Neuronal stem cell (in vitro differentiated cells): ENCODE measurements at places on chromosomes 16 and 17.

DNA sequence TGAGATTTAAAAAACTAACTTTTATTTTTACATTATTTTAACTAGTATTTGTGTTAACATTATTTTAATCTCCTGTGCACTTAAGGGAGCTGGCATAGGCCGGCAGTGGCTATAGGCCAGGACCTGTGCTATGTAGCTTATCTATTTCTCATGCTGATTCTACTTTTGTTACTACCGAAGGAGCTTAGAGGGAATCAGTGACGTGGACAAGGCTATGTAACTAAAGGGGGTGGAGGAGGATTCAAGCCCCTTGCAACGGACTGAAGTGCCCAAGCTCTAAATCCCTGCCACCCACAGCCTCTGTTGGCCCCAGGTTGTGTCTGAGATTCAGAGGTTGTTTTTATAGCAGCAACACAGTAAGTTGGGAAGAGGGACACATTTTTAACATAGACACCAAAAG lies 356.4 kb downstream of the WWOX start:
- no peak overlapping the region for H3K4me3 ChIP-seq
- H3K4me1 ChIP-seq = no peaks in the 10 kb centered on the region
- H3K27me3 ChIP-seq = no peaks in the 10 kb centered on the region
- no peaks in the 10 kb centered on the region for H3K36me3 ChIP-seq
- no peak for DNase-seq
- no peak overlapping the region for H3K27ac ChIP-seq

DNA sequence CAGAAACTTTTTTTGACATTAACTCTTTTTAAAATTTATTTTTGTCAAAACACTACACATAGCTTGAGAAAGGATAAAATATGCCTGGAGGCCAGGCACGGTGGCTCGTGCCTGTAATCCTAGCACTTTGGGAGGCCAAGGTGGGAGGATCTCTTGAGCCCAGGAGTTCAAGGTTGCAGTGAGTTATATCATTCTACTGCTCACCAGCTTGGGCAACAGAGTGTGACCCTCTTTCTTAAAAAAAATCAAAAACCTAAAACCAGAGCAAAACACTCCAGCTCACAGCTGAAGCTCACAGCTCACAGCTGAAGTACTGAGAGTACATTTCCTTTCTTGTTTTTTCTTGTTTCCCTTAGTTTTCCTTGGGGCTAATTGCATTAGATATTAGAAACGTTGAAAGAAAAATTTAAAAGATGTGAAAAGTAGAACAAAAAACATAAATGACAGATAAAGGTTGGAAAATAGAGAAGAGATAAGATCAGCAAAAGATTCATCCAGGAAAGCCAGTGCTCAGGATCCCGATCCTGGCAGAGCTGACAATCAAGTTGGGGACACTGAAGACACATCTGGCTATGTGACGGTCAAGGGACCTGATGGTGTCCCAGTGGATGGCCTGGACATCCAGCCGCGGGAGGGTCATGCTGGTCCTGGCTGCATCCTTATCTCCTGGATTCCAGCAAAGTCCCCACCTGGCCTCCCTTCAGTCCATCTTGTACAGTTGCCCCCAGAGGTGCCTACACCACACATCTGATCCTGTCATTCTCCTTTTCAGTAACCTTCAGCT lies 9.8 kb downstream of the CHST6 start:
- no peak overlapping the region for H3K27ac ChIP-seq
- H3K36me3 ChIP-seq = peaks cover 3% of the 10 kb centered on the region
- no peaks in the 10 kb centered on the region for H3K4me1 ChIP-seq
- no peak for DNase-seq
- no peaks in the 10 kb centered on the region for H3K27me3 ChIP-seq

DNA sequence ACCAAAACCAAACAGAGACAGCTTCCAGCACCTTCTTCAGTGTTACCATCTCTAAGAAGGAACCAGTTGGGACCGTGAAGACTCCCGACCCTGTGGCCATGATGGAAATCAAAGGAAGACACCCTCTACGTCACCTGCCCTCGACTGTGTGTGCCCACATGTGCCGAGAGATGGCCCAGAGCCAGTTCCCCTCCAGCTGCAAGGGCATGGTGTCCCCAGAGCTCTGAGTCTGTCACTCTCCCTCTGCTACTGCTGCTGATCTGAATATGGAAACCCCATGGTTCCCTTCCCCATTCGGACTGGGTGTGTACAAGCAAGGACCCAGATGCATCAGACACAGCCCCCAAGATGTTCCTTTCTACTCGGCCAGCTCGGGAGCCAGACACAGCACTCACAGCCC lies 76.4 kb downstream of the SOCS1 start:
- H3K4me3 ChIP-seq = no peak overlapping the region
- no peaks in the 10 kb centered on the region for H3K27me3 ChIP-seq
- peaks cover 3% of the 10 kb centered on the region for H3K4me1 ChIP-seq
- H3K36me3 ChIP-seq = no peaks in the 10 kb centered on the region
- H3K27ac ChIP-seq = no peak overlapping the region
- no peak for DNase-seq

GRCh38 chr16:74795104-74795503 lies 20.5 kb upstream of the FA2H start:
- no peak for DNase-seq
- H3K27me3 ChIP-seq = no peaks in the 10 kb centered on the region
- H3K27ac ChIP-seq = no peak overlapping the region
- H3K4me3 ChIP-seq = no peak overlapping the region

DNA sequence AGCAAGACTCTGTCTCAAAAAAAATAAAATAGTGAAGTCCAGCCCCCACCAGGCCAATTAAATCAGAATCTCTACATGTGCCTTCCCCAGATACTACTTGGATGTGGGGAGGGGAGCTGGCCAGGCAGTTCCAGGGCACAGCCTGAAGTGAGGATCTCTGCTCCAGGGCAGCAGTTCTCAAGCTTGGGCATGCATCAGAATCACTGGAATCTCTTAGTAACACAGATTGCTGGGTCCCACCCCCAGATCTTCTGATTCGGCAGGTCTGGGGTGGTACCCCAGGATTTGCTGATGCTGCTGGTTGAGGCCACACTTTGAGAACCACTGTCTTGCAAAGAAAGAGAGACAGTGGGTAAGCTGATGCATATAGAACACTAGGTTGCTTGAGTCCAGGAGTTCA lies 8.3 kb upstream of the CDH5 start:
- no peak overlapping the region for H3K4me3 ChIP-seq
- H3K27ac ChIP-seq = no peak overlapping the region
- peaks cover 16% of the 10 kb centered on the region for H3K4me1 ChIP-seq
- H3K27me3 ChIP-seq = peaks cover 9% of the 10 kb centered on the region
- no peak for DNase-seq

GRCh38 chr16:85017151-85017550 lies 5.8 kb upstream of the ZDHHC7 start:
- H3K27ac ChIP-seq = no peak overlapping the region
- no peaks in the 10 kb centered on the region for H3K36me3 ChIP-seq
- no peak overlapping the region for H3K4me3 ChIP-seq
- no peaks in the 10 kb centered on the region for H3K27me3 ChIP-seq
- H3K4me1 ChIP-seq = no peaks in the 10 kb centered on the region
- DNase-seq = no peak
